ENCODE measurements at places on chromosomes 16 and 17. TPM values are rescaled to one million over a fixed set of nuclear protein-coding genes. Genes with fewer than 3 reads are reported as not detected.

Gene JPH3
- 25.6 TPM for total RNA-seq

Gene CCL5
- total RNA-seq = not detected

Gene KRTAP4-12
- total RNA-seq = not detected

Gene SLC6A4
- total RNA-seq = not detected

DNA sequence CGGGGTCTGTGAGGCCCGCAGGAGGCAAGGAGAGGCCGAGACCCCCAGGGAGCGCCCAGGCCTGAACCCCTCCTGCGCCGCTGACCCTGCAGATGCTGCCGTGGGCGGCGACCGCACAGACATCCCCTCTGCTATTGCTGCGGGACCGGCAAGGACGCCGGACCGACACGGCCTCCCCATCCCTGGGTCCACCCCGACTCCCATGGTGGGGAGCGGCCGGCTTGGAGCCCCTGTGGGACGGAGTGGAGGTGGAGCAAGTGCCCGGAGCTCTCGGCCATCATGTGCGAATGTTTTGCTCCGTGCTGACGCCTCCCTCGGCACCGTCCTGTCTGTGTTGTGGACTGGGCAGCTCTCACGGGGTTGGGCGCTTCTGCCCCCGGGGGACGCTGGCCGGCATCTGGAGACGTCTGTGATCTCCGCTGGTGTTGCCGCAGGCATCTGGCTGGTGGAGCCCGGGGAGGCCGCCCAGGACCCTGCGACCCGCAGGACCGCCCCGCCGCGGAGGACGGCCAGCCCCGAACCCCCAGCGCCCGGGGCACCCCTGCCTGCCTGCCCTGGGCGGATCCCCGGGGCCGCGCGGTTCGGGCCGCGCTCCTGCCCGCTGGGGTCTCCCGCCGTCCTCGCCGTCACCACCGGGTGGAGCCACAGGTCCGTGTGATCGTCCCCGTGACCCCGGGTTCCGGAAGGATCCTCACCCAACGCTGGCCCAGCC is 12.8 kb upstream of the GNG13 start:
- peak; percentile 98 for DNase-seq
